ENCODE measurements at places on chromosomes 4 and X.

GRCh38 chr4:136754810-136755530, 777.3 kb downstream of the PCDH18 start:
- DNase-seq, result no peak

DNA sequence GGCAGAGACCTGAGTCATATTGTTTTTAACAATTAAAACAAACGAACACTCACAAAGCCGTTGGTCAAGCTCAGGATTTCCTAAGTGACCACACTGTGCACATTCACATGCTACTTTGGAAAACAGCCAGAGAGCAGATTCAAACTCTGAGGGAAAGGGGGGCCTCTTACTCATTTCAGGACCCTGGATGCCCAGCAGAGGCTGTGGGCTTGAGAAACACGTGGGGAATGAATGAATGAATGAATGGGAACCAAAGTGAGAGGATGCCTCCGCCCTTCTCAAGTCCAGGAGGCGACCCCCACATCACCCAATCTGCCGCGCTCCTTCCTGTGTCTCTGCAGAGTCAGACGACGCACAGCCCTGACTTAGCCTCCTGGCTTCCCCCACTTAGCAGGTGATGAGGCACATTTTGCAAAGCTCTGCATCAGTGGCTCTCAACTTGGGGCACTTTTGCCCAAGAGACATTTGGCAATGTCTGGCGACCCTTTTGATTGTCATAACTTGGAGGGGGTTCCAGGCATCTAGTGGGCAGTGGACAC, 76.0 kb downstream of the ABLIM2 start:
- DNase-seq, result no peak

DNA sequence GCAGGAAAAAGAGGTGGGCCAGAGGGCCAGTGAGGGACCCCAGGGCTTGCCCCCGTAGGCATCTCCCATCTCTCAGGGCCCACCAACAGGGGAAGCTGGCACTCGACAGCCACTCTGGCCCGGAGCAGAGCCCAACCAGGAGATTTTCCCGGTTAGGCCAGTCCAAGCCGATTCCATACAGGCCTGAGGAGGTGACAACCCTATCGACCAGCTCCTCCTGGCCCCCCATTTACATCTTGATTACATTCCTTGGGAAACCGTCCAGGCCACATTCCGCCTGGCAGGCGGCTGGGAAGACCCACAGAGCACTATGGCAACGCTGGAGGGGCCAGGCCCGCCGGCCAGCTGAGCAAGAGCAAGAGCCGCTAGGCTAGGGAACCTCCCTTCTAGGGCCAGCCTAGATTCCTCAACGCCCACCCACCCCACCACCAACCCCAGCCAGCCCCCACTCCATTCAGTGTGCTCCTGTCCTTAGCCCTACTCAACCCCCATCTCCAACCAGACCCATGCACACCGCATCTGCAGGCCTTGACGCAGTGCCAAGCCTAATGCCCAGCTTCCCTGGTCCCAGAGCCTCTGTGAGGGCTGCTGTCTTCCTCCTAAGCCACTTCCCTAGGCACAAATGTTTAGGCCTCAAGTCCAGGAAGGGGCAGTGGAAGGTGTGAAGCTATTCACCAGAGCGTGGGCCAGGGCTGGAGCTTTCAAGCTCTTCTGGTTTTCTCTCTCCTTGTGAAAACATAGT, 161.2 kb downstream of the EFNB1 start:
- no peak for DNase-seq

- no peak for DNase-seq
Observed at GRCh38 chrX:10534611-10535010, 85.8 kb downstream of the MID1 start.

- DNase-seq, result peak; percentile 82
Observed at GRCh38 chrX:48071064-48071985, at the start of gene ZNF630. ZNF630 (minus strand) TSS chrX:48071640; CDS start chrX:48066886, 4,754 bp downstream.

GRCh38 chrX:22538580-22538979, 265.9 kb downstream of the CBLL2 start:
- DNase-seq, result no peak

GRCh38 chr4:2333356-2333841, 71.5 kb upstream of the MXD4 start:
- DNase-seq, result peak; percentile 29

GRCh38 chr4:128347175-128347868, 59.7 kb upstream of the PGRMC2 start:
- no peak for DNase-seq

- no peak for DNase-seq
Observed at GRCh38 chr4:107718351-107718965, 1.6 kb downstream of the PAPSS1 start.

DNA sequence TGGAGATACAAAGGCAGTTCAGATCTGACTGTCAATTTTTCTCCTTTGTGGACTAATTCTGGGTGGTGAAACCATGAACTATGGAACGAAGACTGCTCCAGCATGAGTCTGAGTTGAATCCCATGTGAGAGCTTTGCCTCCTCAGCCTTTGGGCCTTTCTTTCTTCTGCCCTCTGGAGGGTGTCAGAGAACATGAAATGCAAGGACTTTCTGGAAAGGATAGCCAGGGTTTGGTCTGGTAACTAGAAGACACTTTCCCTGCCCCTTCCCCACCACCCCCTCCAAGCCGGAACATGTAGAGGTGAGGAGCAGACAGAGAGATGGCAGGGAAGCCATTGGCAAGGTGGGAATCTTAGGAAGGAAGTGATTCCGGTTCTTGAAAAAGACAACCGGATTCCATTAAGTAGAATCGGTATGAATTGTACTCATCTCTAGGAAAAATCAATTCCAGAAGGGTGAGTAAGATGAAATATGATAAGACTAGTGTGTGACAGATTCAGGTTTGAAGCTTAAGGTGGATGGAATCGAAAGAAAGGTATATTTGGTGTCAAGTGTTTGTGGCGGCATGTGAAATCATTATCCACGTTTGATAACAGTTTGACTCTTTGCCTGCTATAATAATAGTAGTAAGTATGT, 19.0 kb downstream of the FHL1 start:
- DNase-seq, result peak; percentile 31

DNA sequence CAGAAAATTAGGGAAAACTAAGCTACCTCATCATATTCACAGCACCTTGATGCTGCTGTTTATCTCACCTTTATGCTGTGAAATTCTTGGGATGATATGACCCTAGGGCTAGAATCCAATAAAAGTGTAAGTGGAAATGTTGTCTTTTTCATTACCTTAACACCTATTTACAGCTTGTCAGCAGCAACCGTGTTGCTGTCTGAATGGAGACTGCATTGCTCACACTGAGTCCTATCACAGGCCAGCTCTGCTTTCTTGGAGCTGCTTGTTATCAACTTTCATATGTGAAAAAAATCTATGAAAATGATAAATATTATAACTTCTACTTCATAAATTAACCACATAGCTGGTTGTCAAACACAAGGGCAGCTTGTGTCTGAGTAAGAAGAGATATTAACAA, 789.5 kb downstream of the TECRL start:
- DNase-seq, result no peak

- DNase-seq, result no peak
Observed at GRCh38 chr4:125022855-125023501, 291.8 kb upstream of the FAT4 start.

DNA sequence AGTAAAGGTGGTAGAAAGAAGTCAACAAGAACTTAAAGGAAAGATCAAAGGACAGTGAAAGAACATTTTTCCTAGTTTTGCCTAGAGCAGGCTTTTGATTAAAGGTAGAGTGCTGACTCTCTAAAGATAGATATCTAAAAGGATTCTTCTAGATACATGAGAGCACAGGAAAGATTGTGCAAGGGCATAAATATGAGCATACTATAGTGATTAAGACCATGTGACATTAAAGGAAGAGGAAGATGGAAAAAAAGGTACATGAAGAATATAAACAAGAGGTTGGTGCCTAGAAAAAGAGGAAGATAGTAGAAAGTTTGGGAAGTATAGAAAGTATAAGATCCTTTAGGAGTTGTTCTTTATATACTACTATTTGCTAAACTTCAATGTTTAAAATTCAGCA, 26.1 kb upstream of the TET2 start:
- DNase-seq, result no peak

- no peak for DNase-seq
Observed at GRCh38 chrX:131763674-131764073, 219.8 kb downstream of the OR13H1 start.
